ENCODE measurements at places on chromosomes 3 and 15. TPM values are rescaled to one million over a fixed set of nuclear protein-coding genes. Genes with fewer than 3 reads are reported as not detected.

Gene GP9
- total RNA-seq, result 0.64 TPM

Gene MORC1
- total RNA-seq, result not detected

Gene P2RY12
- total RNA-seq, result 1.4 TPM

Gene SYNPR
- not detected for total RNA-seq

Gene TBC1D23
- total RNA-seq, result 33.0 TPM

Gene IL17RC
- 74.4 TPM for total RNA-seq

Gene STX19
- 4.9 TPM for total RNA-seq

Gene ERICH6
- total RNA-seq, result not detected

Gene SKOR1
- total RNA-seq, result 0.27 TPM

Gene GABRR3
- not detected for total RNA-seq

Gene GPR160
- total RNA-seq, result 93.5 TPM

Gene GABRG3
- total RNA-seq, result not detected

Gene CSPG4
- 16.7 TPM for total RNA-seq

Gene ACTRT3
- not detected for total RNA-seq

Gene NR2E3
- not detected for total RNA-seq

Gene PRR20G
- total RNA-seq, result not detected

Gene ZXDC
- 81.2 TPM for total RNA-seq

Gene FHIT
- total RNA-seq, result 18.1 TPM

Gene BCL2A1
- 3.0 TPM for total RNA-seq

Gene GOLGA6L7
- not detected for total RNA-seq

Gene FETUB
- total RNA-seq, result not detected

Gene CHL1
- 34.6 TPM for total RNA-seq

Gene RBP2
- total RNA-seq, result not detected

Gene FSIP1
- not detected for total RNA-seq

Gene RTP3
- not detected for total RNA-seq

Gene ZPLD1
- total RNA-seq, result not detected

Gene SCG3
- total RNA-seq, result 0.95 TPM

Gene BTLA
- not detected for total RNA-seq

Gene INKA1
- not detected for total RNA-seq

Gene C15orf40
- total RNA-seq, result 10.6 TPM

Gene PAK2
- 16.3 TPM for total RNA-seq

Gene SPATA12
- not detected for total RNA-seq

Gene SLC24A5
- total RNA-seq, result not detected

Gene BAHD1
- 9.0 TPM for total RNA-seq

Gene ISY1
- total RNA-seq, result 1.6 TPM

Gene CDHR4
- total RNA-seq, result not detected

Gene NOX5
- total RNA-seq, result not detected

Gene LSAMP
- total RNA-seq, result 6.3 TPM

Gene ETFA
- total RNA-seq, result 65.8 TPM

Gene CFAP100
- not detected for total RNA-seq

Gene SEMA4B
- total RNA-seq, result 115 TPM

Gene IL17RB
- 32.8 TPM for total RNA-seq

Data from transverse colon (tissue), 4 donors.